ENCODE measurements at places on chromosomes 5 and 9.

DNA sequence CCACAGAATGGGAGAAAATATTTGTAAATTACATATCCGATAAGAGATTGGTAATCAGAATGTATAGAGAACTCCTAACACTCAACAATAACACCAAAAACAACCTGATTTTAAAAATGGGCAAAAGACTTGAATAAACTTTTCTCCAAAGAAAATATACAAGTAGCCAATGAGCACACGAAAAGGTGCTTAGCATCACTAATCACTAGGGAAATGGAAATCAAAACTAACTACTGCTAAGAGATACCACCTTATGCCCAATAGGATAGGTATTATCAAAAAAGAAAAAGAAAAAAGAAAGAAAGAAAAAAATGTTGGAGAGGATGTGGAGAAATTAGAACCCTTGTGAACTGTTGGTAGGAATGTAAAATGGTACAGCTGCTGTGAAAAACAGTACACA is 212.1 kb downstream of the TLR4 start:
- no peak for DNase-seq

GRCh38 chr9:124939944-124940343 is 939 bp downstream of the GOLGA1 start:
- no peak for DNase-seq

- DNase-seq, result no peak
Measured at GRCh38 chr5:56705217-56705616, 110.1 kb upstream of the MAP3K1 start.

DNA sequence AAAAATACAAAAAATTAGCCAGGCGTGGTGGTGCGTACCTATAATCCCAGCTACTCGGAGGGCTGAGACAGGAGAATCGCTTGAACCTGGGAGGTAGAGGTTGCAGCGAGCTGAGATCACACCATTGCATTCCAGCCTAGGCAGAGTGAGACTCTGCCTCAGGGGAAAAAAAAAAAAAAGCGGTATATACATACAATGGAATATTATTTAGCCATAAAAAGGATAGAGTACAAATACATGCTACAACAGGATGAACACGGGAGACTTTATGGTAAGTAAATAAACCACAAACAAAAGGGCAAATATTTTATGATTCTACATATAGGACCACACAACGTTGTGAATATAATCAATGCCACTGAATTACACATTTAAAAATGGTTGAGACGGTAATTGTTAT is 5.2 kb downstream of the UBTD2 start:
- DNase-seq, result no peak

- DNase-seq, result no peak
Measured at GRCh38 chr9:81594415-81594814, 94.9 kb downstream of the TLE1 start.

GRCh38 chr5:93294199-93294598 is 286.8 kb downstream of the NR2F1-AS1 start:
- DNase-seq, result no peak

DNA sequence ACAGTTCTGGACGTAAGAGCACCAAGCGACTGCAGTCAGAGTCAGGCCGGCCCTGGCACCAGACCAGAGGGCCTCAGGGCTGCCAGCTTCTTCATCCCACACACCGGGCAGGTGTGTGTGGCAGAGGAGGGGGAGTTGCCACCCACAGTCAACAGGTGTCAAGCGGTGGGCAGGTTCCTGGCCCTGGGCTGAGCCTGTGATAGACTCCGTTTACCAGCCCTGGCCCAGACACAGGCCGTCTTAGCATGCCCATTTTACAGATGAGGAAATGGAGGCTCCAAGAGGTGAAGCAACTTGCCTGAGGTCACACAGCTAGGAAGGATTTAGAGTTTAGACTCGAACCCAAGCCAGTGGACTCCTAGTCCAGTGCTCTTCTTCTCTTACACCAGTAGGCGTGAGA is 71.8 kb downstream of the HMCN2 start:
- no peak for DNase-seq

- no peak for DNase-seq
Measured at GRCh38 chr5:38783011-38783561, 62.7 kb upstream of the OSMR start.
